EL (cell line): ENCODE measurements at places on chromosomes 12 and 14.
A peak's percentile ranks its signal among the peaks of the same experiment; 100 is the strongest.

DNA sequence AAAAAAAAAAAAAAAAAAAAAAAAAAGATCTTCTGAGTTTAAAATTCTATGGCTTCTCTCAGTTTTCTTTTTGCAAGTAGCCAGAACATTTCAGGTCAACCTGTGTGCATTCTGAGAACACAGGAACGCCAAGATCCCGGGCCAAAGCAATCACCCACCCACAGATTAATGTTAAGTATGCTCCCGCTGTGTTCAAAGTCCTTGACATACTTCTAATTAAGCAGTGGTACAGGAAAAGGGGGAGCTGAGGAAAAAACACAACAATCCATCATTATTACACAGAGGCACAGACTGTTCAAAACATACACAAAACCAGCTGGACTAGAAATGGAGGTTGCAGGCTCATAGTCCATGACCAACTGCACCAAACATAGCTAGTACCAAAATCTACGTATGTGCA lies 2.8 kb downstream of the FBXO21 start:
- DNase-seq, result no peak

GRCh38 chr12:93109551-93110203 lies 180.6 kb upstream of the EEA1 start:
- no peak for DNase-seq

- DNase-seq, result peak; percentile 27
Measured at GRCh38 chr12:4771960-4772566, 51.9 kb downstream of the GALNT8 start.

- DNase-seq, result no peak
Measured at GRCh38 chr14:61672796-61673195, 22.5 kb upstream of the HIF1A start.

- DNase-seq, result no peak
Measured at GRCh38 chr14:102909462-102909861, 13.0 kb upstream of the AMN start.

GRCh38 chr12:111840807-111841206 lies 1.2 kb upstream of the MAPKAPK5 start:
- no peak for DNase-seq

DNA sequence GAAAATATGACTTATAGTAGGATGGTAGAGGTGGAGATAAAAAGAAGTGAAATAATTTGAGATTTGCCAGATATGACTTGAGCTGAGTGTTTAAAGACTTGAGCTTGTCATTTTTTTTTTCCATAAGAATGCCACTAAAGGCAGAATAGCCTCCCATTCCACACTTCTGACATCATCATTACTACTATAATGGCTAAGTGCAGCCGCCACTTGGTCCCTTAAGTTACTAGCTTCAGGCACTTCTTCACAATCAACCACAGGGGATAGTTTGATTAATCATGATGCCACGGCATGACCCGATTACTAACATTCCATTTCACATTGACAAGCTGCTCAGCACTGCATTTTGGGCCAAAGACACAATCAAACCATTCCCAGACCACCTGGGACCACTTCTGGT lies 127.9 kb downstream of the EFCAB11 start:
- DNase-seq, result peak; percentile 91

DNA sequence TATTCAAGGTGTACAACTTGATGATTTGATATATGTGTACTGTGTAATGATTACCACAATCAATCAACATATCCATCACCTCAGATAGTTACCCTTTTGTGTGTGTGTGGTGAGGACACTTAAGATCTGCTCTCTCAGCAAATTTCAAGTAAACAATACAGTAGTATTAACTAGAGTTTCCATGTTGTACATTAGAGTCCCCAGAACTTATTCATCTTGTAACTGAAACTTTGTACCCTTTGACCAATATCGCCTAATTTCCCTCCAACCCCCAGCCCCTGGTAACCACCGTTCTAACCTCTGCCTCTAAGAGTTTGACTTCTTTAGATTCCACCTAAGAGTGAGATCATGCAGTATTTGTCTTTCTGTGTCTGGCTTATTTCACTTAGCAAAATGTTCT lies 12.1 kb downstream of the ADCK1 start:
- no peak for DNase-seq

DNA sequence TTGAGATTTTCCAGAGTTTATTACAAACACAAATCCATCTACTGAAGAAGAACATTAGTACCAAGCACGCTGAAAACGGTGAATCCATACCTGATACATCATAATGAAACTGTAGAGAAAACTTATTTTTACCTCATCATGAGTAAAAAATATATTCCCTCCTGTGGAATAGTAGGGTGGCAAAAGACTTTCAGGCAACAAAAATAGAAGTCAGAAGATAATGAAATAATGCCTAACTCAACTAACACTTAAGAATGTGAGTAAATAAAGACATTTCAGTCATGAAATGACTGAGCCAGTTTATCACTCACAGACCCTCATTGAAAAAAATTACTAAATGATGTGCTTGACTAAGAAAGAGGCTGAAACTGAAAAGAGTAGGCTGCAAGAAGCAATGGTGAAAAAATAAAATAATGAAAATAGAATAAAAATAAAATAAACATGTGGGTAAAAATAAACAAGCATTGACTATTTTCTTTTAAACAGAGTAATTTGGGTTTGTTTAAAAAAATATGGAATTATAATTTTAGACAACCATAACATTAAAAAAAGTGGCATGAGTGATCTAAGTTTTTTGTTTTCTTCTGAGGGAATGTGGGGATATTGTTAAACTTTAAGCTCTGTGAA lies 148.6 kb downstream of the ASCL1 start:
- no peak for DNase-seq

- DNase-seq, result peak; percentile 43
Measured at GRCh38 chr14:35435177-35435576, 30.6 kb upstream of the NFKBIA start.

DNA sequence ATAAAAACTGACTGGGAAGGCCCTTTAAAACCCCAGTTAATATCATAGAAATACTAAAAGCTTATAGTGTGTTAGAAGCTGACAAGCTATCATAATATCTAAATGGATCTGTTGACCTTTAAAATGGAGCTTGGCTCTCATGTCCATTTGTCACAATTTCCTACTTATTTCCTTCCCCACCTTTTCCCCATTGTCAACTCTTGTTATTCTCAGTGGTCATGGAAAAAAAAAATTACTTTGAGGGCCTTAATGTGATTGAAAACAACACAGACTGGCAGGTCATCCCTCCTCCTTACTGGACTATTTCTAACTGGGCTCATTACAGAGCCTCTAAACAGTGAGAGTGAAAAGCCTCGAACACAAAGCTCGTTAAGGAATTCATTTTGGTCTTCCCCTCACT lies 13.7 kb upstream of the WNK1 start:
- DNase-seq, result no peak

GRCh38 chr12:12470751-12471306 lies 91.8 kb downstream of the DUSP16 start:
- DNase-seq, result no peak
